ENCODE measurements at places on chromosomes 16 and 17.

DNA sequence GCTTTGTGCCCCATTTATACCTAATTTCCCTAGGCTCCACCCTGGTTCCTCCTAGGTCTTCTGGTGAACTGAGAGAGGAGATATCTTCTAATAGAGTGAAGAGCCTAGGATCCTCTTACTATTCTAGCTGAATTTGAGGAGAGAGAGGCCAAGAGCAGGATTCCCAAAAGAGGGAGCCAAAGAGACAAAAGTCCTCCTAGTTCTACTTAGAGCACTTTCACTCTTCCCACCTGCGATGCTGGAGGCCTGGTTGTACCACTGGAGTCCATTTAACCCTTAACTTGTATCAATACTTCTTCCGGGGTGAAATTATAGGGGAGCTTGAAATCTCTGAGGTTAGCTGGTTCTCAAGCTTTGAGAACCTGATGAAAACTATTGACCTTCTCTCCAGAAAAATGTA, 3.4 kb upstream of the SSH2 start:
- DNase-seq: no peak

DNA sequence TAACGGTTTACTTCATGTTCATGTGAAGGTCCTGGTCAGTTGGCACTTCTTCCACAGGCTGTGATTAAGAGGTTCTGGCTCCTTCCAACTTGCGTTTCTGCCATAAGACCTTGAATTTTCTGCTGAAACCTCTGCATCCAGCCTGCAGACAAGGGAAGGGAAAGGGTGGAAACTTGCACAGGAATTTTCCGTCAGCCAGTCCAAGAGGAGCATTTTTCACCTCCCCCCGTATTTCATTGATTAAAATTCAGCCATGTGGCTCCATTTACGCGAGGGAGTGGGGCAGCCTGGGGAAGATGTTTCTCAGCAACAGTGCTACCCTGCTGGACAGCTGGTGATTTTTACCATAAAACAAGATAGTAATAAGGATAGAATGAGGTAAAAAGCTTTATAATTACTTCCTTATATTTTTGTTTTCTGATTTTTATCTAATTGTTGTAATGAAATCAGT, 101.5 kb upstream of the SMIM36 start:
- no peak for DNase-seq

DNA sequence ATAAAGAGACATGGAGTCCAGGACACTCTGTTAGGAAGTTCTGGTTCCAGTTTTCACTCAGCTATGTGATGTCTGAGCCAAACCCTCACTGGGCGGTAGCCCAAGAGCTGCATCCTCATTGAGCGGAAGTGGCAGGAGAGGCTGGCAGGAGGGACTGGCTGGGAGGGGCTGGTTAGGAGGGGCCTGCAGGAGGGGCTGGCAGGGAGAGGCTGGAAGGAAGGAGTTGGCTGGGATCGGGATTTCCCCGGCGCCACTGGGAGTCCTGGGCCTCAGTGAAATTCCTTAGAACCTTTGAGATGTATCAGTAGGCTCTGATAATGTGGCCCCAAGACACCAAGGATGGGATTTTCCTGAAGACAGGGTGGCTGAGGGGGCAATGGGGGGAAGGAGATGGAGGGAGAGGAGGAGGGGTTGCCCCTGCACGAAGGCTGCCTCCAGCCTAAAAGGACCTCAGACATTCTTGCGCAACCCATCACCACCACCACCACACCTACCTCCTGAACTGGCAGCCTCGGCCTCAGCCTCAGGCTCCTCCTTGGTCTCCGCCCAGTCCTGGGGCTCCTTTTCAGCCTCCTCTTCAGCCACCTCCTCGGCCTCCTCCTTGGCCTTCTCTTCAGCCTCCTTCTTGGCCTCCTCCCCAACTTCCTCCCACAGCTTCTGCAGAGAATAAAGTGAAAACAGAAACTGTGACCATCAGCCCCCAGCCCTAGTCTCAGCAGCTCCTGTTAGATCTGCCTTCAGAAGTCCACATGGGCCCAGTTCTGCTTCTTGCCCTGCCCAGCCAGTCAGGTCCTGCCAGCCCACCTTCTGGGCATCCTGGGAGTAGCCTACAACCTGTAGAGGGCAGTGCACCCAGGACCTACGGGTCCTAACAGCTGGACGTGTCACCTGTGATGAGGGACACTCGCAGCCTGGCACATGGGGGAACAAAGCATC, 31.7 kb downstream of the CNGB1 start:
- no peak for DNase-seq

DNA sequence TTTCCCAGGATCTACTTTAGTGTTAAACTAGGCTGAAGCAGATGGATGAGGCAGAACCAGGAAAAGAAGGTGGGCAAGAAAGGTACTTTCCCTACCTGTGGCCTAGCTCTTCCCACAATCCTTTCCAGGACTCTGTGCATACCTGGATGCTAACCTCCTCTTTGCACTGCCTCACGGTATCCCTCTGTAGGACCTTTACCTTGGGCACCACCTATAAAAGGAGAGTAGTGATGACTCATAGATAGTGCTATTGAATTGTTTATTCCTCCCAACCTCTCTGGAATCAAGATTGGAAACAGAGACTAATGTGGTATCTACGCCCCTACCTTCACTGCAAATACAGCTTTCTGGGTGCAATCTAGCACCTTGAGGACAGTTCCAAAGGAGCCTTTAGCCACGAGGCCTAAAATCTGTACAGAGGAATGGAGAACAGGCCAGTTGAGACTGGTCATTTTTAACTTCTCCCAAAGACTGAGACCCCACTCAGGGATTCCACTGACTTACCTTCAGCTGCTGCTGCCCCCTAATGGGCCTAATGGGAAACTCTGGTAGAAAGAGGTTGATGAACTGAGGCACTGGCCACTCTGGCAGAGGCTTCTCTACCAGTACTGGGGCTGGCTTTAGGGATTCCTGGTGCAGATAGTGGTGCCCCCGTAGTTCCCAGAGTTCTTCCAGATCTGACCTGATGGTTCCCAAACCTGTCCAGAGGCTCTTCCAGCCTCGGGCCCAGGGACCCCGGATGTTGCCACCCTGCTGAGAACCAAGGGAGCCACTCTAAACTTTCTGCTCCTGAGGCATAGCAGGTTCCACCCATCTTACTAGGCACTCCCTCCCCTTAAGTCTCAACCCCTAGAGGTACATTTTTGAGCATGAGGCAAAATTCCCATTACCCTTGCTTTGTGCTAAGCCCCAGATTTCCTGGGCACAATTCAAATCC, 781 bp downstream of the RSKR start:
- no peak for DNase-seq

- no peak for DNase-seq
Measured at GRCh38 chr16:20675488-20676267, 21.8 kb downstream of the ACSM1 start.

GRCh38 chr16:67781565-67781921, 24.8 kb downstream of the RANBP10 start:
- no peak for DNase-seq

DNA sequence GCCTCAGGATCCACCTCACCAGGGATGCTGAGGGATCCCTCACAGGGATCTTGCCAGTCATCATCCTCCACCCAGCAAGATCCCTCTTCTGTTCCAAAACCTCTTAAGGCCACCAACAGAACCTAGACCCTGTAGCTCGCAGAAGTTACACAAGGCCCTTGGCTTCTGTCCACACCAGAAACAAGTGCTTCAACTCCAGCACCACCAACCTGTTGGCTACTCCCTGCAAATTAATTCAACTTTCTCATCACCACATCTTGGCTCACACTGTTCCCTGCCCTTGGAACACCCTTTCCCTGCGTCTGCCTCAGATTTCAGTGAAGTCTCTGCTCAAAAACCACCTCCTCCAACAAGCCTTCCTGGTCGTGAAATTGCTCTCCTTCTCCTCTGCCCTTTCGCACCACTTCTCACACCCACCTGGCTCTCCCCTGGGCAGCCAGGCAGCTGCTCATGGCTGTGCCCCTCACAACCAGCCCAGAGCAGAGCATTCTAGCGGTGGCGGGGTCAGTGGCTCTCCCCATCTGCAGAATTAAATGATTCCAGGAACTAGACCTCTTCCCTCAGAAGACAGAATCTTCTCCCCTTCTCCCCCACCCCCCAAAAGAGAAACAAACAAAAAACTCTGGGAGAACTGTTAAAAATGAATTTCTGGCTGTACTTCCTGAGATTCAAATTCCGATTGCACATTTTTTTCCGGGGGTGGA, 1.8 kb downstream of the PLLP start:
- DNase-seq: no peak

- peak; percentile 63 for DNase-seq
Measured at GRCh38 chr17:82863941-82864712, 24.3 kb upstream of the ZNF750 start.

GRCh38 chr16:79772048-79772447, 171.5 kb upstream of the MAF start:
- no peak for DNase-seq

- DNase-seq: no peak
Measured at GRCh38 chr17:60356940-60357339, 35.0 kb downstream of the USP32 start.

GRCh38 chr17:18889658-18890057, 31.7 kb downstream of the PRPSAP2 start:
- DNase-seq: no peak

DNA sequence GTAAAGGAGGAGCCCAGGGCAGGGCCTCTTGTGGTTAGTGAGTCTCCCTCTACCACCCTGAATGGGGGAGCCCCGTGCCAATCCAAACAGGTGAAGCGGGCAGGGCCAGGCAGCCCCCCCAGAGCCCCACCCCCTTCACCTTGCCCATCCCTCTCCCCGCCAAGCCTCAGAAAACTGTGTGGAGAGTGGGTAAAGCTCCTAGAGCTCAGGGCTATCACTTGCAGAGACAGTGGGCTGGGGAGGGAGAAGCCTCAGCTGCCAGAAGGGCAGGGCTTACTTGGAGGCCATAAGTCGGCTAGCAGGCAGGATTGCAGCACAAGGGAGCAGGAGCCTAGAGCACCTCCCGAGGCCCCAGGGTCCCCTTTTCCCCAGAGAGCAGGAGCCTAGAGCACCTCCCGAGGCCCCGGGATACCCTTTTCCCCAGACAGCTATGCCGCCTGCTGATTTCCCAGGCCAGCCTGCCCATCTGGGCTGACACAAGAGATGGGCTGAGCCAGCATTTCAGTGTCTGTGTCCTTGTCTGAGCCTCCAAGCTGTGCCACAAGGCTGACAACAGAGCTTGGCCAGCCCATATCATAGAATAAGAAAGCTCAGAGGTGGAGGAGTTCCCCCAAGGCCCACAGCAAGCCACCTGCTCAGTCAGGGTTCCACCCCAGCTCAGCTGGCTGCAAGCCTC, 6.7 kb upstream of the KRT14 start:
- no peak for DNase-seq

- DNase-seq: no peak
Measured at GRCh38 chr17:79977161-79977631, 58.5 kb downstream of the TBC1D16 start.

- DNase-seq: no peak
Measured at GRCh38 chr16:75458029-75458428, 6.5 kb downstream of the TMEM170A start.

GRCh38 chr17:4357030-4357628, 9.3 kb downstream of the UBE2G1 start:
- no peak for DNase-seq

- DNase-seq: no peak
Measured at GRCh38 chr17:79027925-79028491, 4.0 kb downstream of the C1QTNF1 start.

DNA sequence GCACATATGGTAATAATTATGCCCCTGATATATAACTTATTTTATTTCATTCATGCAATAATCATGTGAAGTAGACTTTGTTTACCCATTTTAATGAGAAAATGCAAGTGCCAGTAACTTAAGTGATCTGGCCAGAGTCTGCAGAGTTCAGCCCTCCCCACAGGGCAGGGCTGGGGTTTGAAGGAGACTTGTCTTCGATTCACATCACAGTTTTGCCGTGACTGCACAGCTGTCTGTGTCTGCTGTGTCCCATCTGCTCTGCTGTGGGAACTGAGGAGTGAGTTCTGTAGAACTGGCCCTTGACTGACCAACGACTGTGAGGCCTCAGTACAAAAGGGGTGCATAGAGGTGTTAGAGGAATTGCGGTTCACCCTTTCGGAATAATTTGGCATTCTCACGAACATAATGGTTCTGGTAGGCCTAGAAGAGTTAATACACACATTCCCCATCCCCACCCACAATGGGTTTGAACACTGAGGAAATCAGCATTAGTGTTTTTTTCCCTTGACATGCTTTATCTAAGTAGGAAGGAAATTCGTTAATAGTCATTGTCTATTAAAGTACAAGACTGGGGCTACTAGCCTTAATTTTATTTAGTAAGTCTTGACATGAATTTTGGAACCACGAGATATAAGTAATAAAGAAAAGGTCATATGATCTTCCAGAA, 113.6 kb upstream of the MON1B start:
- DNase-seq: no peak
